Uterus (tissue), 4 donors: ENCODE measurements at places on chromosomes 2 and 18.

GRCh38 chr18:56235071-56235470 is 403.3 kb downstream of the TXNL1 start:
- no peak overlapping the region for H3K4me3 ChIP-seq
- H3K27ac ChIP-seq, result no peak overlapping the region
- no peak for DNase-seq
- no peaks in the 10 kb centered on the region for H3K4me1 ChIP-seq
- H3K36me3 ChIP-seq, result no peaks in the 10 kb centered on the region
- H3K27me3 ChIP-seq, result peaks cover 4% of the 10 kb centered on the region

DNA sequence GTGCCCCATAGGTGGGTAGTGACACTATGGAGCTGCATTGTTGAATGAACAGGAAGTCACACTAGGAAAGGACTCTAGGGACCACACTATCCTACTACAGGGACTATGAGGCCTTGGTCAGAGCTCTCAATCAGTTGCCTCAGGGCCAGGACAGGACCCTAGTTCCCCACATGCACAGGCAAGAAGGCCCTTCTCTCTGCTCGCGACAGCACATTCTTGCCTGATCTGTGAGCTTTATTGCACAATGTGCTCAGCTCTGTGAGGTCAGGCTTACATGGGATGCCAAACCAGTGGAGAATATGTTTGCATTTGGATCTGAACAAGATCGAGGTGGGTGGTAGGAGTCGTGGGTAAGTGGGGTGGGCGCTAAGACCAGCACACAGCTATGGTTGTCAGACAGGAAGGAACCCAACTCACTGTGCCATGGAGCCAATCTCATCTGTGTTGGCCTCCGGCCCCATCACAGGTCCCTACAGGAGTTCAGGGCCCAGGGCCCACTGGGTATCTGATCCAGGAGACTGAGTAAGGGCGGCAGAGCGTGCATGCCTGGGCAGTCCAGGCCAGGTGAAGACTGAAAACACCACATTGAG is 8.0 kb downstream of the PCARE start:
- DNase-seq, result no peak
- no peak overlapping the region for H3K4me3 ChIP-seq
- H3K27me3 ChIP-seq, result no peaks in the 10 kb centered on the region
- H3K4me1 ChIP-seq, result no peaks in the 10 kb centered on the region
- H3K27ac ChIP-seq, result no peak overlapping the region
- no peaks in the 10 kb centered on the region for H3K36me3 ChIP-seq

DNA sequence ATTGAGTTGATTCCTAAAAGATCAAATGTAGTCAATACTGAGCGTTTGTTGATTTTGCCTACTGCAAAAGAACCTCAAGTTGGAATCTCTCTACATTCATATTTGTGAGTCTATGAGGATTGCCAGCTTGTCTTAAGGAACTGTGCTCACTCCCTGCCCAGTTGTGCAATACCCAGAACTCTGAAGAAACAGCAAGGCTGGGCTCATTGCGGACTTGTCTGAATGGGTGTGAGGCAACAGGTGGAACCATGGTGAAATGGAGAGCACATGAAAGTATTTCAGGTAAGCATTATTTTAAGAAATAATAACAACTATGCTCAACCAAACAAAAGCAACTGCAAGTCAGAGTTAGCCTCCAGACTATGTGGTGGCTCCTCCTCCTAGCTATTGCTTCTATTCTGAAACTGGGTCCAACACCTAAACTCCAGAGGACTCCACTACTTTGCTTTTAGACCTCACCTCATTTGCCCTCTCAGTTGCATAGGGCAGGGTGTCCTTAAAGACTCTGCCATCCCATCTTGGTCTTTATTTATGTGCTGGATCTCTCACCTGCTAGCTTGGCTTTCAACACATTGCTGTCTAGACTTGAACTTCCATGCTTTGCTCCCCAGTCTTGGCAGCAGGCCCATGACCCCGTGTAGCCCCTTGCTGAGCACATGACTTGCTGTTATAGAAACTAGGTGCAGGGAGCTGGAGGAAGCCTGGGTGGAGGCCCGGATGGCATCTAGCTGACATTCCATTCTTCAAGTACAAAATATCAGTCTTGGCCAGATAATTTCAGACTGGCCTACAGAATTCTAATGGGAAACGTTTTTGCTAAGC is 94.8 kb upstream of the ARL5A start:
- H3K4me3 ChIP-seq, result no peak overlapping the region
- peak; percentile 23 for DNase-seq
- H3K27me3 ChIP-seq, result no peaks in the 10 kb centered on the region
- H3K36me3 ChIP-seq, result no peaks in the 10 kb centered on the region

- peak overlapping the region; percentile 31 for H3K4me3 ChIP-seq
- peak overlapping the region; percentile 70 for H3K27ac ChIP-seq
- no peaks in the 10 kb centered on the region for H3K4me1 ChIP-seq
- no peaks in the 10 kb centered on the region for H3K36me3 ChIP-seq
- H3K27me3 ChIP-seq, result no peaks in the 10 kb centered on the region
- no peak for DNase-seq
These were observed 834 bp upstream of the ARL4C start for GRCh38 chr2:234497594-234498235.
